ENCODE measurements at places on chromosomes 16 and 17. TPM values are rescaled to one million over a fixed set of nuclear protein-coding genes. Genes with fewer than 3 reads are reported as not detected.

The PARD6A gene
- total RNA-seq = not detected

The GNG13 gene
- not detected for total RNA-seq

The FBXO39 gene
- not detected for total RNA-seq

The LRRC37A gene
- 0.53 TPM for total RNA-seq

The GPR179 gene
- not detected for total RNA-seq

The C16orf74 gene
- 20.8 TPM for total RNA-seq

The HSD17B1 gene
- total RNA-seq = 1.5 TPM

- H3K4me1 ChIP-seq = peaks cover 15% of the 10 kb centered on the region
- H3K27ac ChIP-seq = peak overlapping the region; percentile 85
- DNase-seq = peak; percentile 50
- no peaks in the 10 kb centered on the region for H3K27me3 ChIP-seq
- peak overlapping the region; percentile 70 for H3K4me3 ChIP-seq
- H3K36me3 ChIP-seq = peaks cover 6% of the 10 kb centered on the region
These were observed 421 bp downstream of the STAT3 start for GRCh38 chr17:42387661-42388380.

GRCh38 chr16:19926449-19927390 lies 42.1 kb upstream of the GPRC5B start:
- H3K27ac ChIP-seq = no peak overlapping the region
- H3K36me3 ChIP-seq = no peaks in the 10 kb centered on the region
- H3K4me3 ChIP-seq = no peak overlapping the region
- no peak for DNase-seq
- peaks cover 7% of the 10 kb centered on the region for H3K4me1 ChIP-seq
- no peaks in the 10 kb centered on the region for H3K27me3 ChIP-seq

GRCh38 chr16:49158029-49158642 lies 123.5 kb downstream of the CBLN1 start:
- peak; percentile 5 for DNase-seq
- no peaks in the 10 kb centered on the region for H3K27me3 ChIP-seq
- no peak overlapping the region for H3K4me3 ChIP-seq
- H3K27ac ChIP-seq = no peak overlapping the region
- H3K4me1 ChIP-seq = no peaks in the 10 kb centered on the region
- no peaks in the 10 kb centered on the region for H3K36me3 ChIP-seq

DNA sequence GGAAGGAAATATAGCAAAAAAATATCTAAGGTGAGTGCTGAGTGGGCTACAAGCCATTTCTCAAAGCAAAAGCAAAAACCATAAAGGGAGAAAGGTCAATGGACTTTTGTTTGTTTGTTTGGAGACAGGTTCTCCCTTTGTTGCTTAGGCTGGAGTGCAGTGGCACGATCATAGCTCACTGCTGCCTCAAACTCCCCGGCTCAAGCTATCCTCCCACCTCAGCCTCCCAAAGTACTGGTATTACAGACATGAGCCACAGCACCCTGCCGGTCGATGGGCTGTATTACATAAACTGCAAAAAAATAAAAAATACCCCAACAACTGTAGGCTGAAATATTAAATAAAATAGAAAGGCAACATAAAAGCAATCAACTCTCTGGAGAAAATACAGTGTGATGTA lies 3.5 kb upstream of the RBBP6 start:
- peaks cover 5% of the 10 kb centered on the region for H3K4me1 ChIP-seq
- peaks cover 15% of the 10 kb centered on the region for H3K36me3 ChIP-seq
- DNase-seq = no peak
- H3K27me3 ChIP-seq = no peaks in the 10 kb centered on the region

GRCh38 chr17:83173914-83174361 lies 94.5 kb downstream of the METRNL start:
- peak; percentile 44 for DNase-seq
- H3K27me3 ChIP-seq = no peaks in the 10 kb centered on the region
- H3K4me1 ChIP-seq = no peaks in the 10 kb centered on the region
- H3K36me3 ChIP-seq = no peaks in the 10 kb centered on the region
- no peak overlapping the region for H3K4me3 ChIP-seq

GRCh38 chr17:74697515-74697914 lies 15.2 kb downstream of the CD300LF start:
- H3K4me3 ChIP-seq = no peak overlapping the region
- no peak for DNase-seq
- no peaks in the 10 kb centered on the region for H3K36me3 ChIP-seq
- H3K27ac ChIP-seq = no peak overlapping the region
- no peaks in the 10 kb centered on the region for H3K4me1 ChIP-seq

- H3K36me3 ChIP-seq = peaks cover 14% of the 10 kb centered on the region
- no peak overlapping the region for H3K27ac ChIP-seq
- peaks cover 14% of the 10 kb centered on the region for H3K4me1 ChIP-seq
- DNase-seq = no peak
- H3K27me3 ChIP-seq = no peaks in the 10 kb centered on the region
These were observed 1.7 kb upstream of the MRM1 start for GRCh38 chr17:36599546-36600250.
